ENCODE measurements at places on chromosomes 11 and 22. TPM values are rescaled to one million over a fixed set of nuclear protein-coding genes. Genes with fewer than 3 reads are reported as not detected.

CEP57 gene
- 38.2 TPM for total RNA-seq

TIGD3 gene
- 0.19 TPM for total RNA-seq

ART1 gene
- not detected for total RNA-seq

ADSL gene
- total RNA-seq = 93.0 TPM

GGTLC3 gene
- total RNA-seq = not detected

IL10RA gene
- total RNA-seq = not detected

NAALADL1 gene
- 16.9 TPM for total RNA-seq

RASSF10 gene
- 0.19 TPM for total RNA-seq

GNAZ gene
- 0.96 TPM for total RNA-seq

TFIP11 gene
- 43.4 TPM for total RNA-seq

MB gene
- 0.85 TPM for total RNA-seq

YAP1 gene
- total RNA-seq = 157 TPM

LDHAL6A gene
- not detected for total RNA-seq

ACTN3 gene
- under 0.01 TPM for total RNA-seq

CHRM4 gene
- under 0.01 TPM for total RNA-seq

KCNQ1 gene
- not detected for total RNA-seq

SCN4B gene
- not detected for total RNA-seq

APOL1 gene
- total RNA-seq = 85.1 TPM

ADAMTS15 gene
- 13.5 TPM for total RNA-seq

ENTHD1 gene
- under 0.01 TPM for total RNA-seq

ZNRF3 gene
- total RNA-seq = 2.5 TPM

TMEM45B gene
- not detected for total RNA-seq

UPK3A gene
- not detected for total RNA-seq

SCGB1C1 gene
- not detected for total RNA-seq

FOLR1 gene
- 0.28 TPM for total RNA-seq

ACCS gene
- 7.9 TPM for total RNA-seq

CCDC81 gene
- total RNA-seq = 12.1 TPM

All from regular cardiac myocyte (primary cell).